ENCODE measurements at places on chromosomes 12 and 14.

- DNase-seq = peak; percentile 15
Measured at GRCh38 chr14:77459072-77459723, 1.3 kb downstream of the AHSA1 start.

DNA sequence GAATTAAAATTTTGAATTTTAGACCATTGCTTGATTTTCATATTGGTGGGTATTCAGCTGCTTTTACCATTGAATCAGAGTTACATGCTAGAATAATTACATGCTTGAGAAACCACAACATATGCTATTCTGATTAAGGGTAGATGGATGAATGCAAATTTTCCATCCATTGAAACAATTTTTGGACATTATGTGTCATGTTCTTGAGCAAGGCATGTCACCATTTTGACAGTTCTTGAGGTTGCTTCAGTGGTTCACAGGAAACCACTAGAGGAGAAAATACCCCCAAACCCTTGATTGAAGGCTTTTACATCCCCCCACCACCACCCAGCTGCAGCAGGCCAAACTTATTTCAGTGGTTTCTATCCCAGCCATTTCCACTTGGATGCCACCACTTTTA, 13.5 kb downstream of the UBR7 start:
- no peak for DNase-seq

GRCh38 chr14:35231207-35231760, 60.9 kb upstream of the PSMA6 start:
- DNase-seq = no peak

DNA sequence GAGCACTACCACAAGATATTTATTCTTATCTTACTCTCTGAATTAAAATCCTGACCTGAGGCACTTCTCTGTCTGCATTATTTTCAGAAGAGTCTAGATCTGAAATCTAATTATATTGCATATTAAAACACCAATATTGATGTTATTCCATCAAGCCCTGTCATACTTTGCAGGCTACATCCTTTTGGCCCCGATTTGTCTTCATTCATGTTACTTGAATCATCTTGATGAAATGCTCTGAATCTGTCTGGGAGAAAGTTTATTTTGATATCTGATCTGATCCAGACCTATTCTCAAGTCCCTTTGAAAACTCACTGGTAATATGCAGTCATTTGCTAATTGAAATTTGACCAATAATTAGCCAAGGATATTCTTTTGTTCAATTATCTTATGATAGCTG, 79.9 kb downstream of the BBS10 start:
- DNase-seq = no peak

GRCh38 chr14:67940486-67941455, 121.2 kb downstream of the RAD51B start:
- no peak for DNase-seq

DNA sequence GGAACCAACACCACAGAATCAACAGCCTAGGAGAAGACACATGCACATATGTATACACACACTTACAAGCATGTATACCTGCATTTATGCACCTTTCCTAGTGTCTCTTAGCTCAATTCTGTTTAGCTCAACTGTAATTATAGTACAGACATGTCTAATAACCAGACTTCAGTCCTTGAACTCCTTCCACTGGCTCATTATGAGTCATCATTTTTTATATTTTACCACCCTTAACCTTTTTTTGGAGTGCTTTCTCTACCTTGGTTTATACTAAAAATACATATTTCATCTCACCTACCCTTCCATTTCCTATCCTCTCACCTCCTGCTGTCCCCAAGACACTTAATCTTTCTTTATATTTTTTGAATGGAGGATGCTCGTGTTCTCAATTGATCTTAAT, 110.4 kb downstream of the ARID2 start:
- DNase-seq = no peak

DNA sequence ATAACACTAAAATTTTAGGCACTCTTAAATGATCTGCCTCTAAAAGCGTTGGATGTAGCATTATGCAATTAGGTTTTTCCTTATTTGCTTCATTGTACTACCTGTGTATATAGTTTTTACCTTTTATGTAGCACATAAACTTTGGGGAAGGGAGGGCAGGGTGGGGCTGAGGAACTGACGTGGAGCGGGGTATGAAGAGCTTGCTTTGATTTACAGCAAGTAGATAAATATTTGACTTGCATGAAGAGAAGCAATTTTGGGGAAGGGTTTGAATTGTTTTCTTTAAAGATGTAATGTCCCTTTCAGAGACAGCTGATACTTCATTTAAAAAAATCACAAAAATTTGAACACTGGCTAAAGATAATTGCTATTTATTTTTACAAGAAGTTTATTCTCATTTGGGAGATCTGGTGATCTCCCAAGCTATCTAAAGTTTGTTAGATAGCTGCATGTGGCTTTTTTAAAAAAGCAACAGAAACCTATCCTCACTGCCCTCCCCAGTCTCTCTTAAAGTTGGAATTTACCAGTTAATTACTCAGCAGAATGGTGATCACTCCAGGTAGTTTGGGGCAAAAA, 4.1 kb downstream of the CDKN1B start:
- no peak for DNase-seq

GRCh38 chr12:77878901-77879300, 48.2 kb downstream of the NAV3 start:
- no peak for DNase-seq

GRCh38 chr14:67251573-67252226, 10.5 kb downstream of the PALS1 start:
- no peak for DNase-seq

GRCh38 chr14:63454863-63455622, 88.1 kb downstream of the PPP2R5E start:
- no peak for DNase-seq

- no peak for DNase-seq
Measured at GRCh38 chr14:45651890-45652289, 398.9 kb upstream of the MIS18BP1 start.

- DNase-seq = no peak
Measured at GRCh38 chr12:56995930-56996496, 10.3 kb downstream of the ZBTB39 start.

- no peak for DNase-seq
Measured at GRCh38 chr14:69042787-69043444, 63.8 kb upstream of the ACTN1 start.

DNA sequence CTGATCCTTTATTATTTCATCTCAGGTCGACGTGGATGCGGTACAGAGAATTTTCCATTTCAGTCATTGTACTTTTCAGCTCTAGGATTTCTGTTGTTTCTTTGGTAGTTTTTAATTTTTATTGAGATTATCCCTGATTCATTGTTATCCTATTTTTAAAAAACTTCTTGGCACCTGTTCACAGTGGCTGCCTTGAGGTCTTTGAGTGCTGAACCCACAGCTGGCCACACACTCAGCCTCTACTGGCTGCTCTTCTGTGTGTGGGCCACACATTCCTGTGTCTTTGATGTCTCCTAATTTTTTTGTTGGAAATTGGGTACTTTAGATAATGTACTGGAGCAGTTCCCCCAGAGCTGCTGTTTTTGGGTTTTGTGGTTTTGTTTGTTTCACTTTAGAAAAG, 37.7 kb upstream of the ASPG start:
- no peak for DNase-seq

GRCh38 chr14:65880507-65880906, 468.0 kb downstream of the FUT8 start:
- DNase-seq = no peak

DNA sequence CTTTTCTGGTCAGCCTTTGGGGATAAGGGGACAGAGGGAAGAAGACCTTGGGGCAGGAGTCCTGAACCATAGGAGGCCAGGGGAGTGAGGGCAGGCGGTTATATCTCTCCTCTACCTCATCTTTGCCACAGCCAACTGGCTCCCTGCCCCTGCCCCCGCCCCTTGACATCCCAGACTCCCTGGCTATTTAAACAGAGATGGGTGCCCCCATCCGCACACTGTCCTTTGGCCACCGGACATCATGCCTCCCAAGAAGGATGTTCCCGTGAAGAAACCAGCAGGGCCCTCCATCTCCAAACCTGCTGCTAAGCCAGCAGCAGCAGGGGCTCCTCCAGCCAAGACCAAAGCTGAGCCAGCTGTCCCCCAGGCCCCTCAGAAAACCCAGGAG, 1.3 kb downstream of the MYL6B start:
- DNase-seq = no peak

GRCh38 chr14:105437723-105438500, 18.3 kb downstream of the MTA1 start:
- DNase-seq = no peak

GRCh38 chr12:3045989-3046388, 31.2 kb upstream of the TSPAN9 start:
- DNase-seq = no peak

- DNase-seq = no peak
Measured at GRCh38 chr12:32618115-32618514, 61.0 kb upstream of the DNM1L start.

DNA sequence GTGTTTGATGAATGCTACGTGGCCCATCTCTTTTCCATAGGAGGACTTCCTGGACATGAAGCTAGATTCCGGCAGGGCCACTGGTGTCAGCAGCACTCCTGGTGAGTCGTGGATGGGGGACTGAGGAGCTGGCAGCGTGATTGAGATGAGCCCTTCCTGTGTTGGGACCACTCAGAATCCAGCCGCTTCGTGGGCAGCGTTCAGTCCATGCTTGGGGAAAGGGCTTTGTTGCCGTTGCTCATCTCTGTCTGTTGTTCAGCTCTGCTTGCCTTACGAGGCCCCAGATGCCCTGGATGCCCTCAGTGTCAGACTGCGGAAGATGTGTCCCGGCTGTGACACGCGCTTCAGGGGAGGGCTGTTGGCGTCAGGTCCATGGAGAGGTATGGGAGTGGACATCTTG, 127.1 kb upstream of the RTL1 start:
- no peak for DNase-seq

- DNase-seq = no peak
Measured at GRCh38 chr12:94621662-94622359, 28.5 kb downstream of the TMCC3 start.

DNA sequence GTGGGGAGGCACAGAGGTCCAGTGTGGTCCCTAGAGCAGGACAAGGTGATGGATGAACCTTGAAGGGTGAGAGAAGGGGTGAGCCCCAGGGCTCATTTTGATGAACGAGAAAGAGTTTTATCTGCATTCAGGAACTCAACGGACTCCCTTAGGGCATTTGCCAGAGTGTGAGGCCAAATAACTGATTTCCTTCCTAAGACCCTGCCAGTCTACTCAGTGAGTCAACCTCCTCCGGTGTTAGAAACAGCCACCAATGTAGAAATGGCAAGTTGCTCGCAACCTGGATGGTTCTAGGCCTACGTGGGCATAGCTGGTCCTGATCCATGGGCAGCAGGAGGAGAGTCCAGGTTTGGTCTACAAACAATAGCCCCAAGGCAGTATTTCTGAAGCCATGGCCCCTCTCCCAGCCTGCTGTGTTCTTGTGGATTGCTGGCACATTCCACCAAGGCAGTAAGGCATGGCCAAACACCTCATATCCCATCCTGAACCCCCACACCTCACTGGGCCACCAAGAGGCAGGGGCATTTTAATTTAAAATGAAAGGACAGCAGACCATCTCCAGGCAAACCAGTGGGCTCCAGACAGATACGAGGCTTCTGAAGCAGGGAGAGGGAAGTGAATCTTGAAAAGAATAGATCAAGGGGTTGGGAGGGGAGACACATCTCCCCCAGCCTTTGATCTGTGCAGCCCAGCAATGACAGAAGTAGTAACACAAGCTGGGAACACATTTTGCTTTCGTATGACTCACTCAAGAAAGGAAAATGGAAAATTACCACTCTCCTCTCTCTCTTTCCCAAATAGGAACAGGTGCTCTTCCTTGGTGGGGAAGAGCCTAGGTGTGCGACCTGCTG, 25.4 kb upstream of the TESC start:
- no peak for DNase-seq

DNA sequence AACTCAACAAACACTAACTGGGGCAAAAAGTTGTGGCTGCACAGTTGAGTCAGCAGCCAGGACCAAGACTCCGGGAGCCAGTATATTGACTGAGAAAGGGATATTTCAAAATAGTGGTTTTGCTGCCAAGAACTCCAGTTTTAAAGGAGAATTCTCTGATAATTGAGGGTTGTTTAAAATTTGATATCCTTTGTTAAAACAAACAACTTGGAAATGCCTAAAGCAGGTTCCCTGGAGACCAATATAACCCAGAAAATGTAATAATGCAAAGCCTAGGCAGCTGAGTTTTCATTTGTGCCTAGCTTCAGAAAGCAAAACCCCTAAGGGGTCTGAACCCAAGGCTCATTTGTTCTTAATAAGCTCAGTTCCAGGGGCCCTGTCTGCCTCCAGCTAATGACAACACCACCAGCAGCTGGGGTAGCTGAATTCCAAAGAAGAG, 311.7 kb upstream of the CCDC196 start:
- no peak for DNase-seq

GRCh38 chr12:89451841-89452251, 72.8 kb downstream of the GALNT4 start:
- no peak for DNase-seq

DNA sequence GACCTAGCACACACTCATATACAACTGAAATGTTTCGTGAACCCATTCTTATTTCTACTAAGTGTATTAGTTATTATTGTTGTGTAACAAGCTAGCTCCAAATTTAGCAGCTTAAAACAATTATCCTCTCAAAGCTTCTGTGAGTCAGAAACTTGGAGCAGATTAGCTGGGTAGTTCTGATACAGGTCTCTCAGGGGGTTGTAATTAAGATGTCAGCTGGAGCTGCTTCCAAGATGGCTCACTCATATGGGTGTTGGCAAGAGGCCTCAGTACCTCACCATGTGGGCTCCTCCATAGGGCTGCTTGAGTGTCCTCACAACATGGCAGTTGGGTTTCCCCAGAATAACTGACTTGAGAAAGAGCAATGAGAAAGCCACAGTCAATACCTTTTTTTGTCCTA, 9.8 kb downstream of the GPR135 start:
- DNase-seq = no peak

All from stimulated activated CD8-positive, alpha-beta memory T cell treated with anti-CD3 and anti-CD28 coated beads, Interleukin-7, amount 100 ng/mL, for 1 hour (primary cell).